EL (cell line): ENCODE measurements at places on chromosomes 2 and 18.

GRCh38 chr2:88564402-88564801 lies 62.9 kb downstream of the EIF2AK3 start:
- DNase-seq, result no peak

DNA sequence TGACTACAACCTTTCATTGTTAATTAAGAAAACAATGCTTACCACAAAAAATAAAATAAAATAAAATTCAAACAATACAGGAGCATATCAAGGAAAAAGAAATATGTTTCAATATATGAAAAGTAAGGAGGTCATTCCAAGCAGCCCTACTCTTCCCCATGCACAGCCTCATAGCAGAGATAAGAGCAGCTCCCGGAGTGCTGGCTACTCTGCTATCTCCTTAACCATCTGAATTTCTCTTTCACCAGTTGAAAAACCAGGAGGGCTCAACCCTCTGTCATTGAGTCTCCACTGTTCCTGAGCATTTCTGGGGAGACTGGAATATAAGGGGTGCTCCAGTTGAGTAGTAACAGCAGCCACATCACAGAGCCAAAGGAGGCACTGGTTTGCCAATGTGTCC lies 201.4 kb downstream of the TCF4 start:
- DNase-seq, result no peak

DNA sequence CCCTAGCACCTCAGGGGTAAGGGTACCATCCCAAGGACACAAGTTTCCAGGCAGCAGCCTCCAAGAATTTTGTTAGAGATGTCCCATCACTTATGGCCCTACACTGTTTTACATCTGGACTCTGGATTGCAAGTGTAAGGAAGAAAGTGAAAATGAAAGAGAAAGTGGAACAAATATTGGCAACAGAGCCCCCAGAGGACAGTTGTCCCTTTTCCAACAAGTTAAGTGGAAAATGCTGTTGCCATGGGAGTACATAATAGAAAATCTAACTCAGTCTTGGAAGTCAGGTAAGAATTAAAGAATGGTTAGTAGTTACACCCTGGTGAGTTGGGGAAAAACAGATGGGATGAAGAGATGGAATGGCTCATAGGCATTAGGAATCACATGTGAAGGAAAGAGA lies 50.6 kb downstream of the TTC21B start:
- DNase-seq, result peak; percentile 40

DNA sequence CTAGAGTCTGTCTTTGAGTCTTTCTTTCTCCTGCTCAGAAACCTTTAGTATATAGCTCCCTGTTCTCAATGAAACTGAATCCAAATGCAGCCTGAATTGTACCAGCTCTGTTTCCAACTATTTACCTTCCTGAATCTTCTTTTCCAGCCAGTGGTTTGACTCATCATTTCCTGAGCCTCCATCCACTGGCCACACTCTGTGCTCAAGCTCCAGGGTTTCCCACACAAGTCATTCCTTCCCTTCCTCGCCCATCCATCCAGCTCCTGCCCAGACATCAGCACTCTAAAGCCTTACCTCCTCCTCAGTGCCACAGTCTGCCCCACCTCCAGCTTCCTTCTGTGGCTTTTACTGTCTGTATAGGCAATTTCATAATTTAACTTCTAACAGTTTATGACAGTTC lies 233.6 kb upstream of the RASGRP3 start:
- peak; percentile 62 for DNase-seq

GRCh38 chr2:109348671-109349502 lies 219.9 kb downstream of the SH3RF3 start:
- no peak for DNase-seq

DNA sequence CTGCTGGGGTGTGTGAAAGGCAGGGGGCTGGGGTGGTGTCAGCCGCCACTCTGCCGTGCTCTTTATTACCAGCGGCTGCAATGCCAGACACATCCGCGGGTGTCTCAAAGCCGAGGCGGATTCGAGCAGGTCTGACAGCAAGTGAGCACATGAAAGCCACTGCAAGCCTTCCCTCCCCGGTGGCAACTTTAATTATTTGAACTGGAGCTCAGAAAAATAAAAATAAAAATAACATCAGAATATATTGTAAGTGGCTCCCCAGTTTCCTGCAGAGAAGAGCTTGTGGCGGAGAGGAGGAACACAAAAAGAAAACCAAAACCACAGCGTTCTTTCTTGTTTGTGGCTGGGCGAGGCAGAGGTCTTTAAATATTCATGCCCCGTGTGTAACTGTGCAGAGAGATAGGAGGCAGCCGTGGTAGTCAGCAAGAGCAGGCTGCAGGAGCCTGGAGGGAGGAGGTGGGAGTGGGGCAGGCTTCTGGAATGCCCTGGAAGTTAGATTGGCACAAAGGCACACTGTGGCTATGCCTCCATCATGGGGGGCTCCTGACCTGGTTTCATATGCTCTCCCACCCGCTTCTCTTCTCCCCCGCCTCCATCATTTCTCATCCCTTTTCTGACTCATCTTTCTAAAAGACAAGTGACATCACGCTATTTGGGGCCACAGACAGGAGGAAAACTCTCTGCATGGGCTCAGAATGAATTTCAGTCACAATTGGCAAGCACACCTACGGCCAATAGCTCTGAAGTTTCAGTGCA lies 199.8 kb downstream of the CLIP4 start:
- DNase-seq, result no peak

DNA sequence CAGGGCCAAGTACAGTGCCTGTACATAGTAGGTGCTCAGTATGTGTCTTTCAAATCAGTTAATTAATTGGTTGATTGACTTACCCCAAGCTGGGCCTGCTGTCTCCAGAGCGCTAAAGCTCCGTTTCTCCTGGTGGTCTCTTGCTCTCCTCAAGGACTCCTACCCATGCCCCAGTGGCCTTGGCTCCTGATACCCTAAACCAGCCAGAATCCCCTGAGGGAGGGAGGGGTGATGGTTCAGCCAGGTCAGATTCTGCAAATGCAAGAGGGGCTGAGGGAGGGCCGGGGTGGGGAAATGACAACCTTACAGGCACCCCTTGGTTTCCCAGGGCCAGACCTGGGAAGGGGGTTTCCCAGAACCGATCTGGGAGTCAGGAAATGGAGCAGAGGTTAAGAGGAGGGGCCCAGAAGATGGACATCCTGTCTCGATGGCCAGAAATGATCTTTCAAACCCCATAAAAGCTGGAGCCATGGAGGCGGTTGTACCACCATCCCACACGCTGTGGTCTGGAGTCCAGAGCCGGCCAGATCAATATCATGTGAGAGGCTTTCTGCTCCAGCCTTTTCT lies 209.1 kb downstream of the TNS1 start:
- DNase-seq, result no peak

- DNase-seq, result peak; percentile 81
Measured at GRCh38 chr2:179837408-179837807, 24.0 kb downstream of the ZNF385B start.

DNA sequence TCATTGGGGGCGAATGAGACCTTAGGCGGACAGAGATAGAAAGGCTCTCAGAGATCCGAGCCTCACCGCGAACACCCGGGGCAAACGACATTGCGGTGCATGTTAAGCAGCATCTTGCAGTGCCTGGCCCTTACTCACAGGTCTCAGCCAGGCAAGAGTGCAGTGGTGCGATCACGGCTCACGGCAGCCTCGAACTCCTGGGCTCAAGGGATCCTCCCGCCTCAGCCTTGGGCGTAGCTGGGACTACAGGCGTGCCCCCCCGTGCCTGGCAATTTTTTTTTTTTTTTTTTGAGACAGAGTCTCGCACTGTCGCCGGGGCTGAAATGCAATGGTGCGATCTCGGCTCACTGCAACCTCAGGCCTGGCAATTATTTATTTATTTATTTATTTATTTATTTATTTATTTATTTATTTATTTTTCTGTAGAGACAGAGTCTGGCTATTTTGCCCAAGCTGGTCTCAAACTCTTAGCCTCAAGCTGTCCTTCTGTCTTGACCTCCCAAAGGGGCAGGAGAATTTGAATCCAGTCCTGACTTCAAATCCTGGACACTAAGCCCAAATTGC lies 1.3 kb downstream of the LAMA3 start:
- DNase-seq, result peak; percentile 11

- peak; percentile 84 for DNase-seq
Measured at GRCh38 chr2:37020212-37020886, 54.0 kb upstream of the STRN start.

GRCh38 chr18:79662034-79662433 lies 17.6 kb upstream of the CTDP1 start:
- DNase-seq, result no peak

GRCh38 chr18:6396276-6396675 lies 18.4 kb downstream of the L3MBTL4 start:
- DNase-seq, result no peak

GRCh38 chr2:144512891-144513351 lies 7.0 kb downstream of the ZEB2 start:
- peak; percentile 52 for DNase-seq

DNA sequence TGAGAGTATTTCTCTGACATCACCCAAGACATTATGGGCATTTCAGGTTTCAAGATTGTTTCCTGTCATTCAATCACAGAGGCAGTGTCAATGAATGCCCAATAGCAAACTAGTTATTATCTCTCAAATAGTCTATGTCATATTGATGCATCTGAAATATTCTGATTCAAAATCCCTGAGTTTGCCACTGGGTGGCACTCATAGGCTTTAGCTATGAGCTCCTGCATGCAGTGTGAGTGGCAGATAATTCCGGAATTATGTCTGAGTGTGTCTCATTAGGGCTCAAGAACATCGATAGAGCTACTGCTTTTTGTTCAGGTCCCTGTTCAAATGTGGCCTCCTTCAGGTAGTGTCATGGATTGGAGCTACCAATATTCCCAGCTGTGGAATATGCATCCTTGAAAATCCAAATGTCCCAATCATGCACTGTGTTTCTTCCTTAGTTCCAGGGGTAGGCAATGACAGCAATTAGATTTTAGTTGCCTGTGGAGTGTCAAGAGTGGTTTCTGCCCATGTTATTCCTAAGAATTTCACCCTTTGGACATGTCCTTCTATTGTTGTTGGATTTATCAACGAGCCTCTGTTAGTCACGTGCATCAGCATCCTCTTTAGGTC lies 7.8 kb upstream of the OR6B3 start:
- DNase-seq, result peak; percentile 46

DNA sequence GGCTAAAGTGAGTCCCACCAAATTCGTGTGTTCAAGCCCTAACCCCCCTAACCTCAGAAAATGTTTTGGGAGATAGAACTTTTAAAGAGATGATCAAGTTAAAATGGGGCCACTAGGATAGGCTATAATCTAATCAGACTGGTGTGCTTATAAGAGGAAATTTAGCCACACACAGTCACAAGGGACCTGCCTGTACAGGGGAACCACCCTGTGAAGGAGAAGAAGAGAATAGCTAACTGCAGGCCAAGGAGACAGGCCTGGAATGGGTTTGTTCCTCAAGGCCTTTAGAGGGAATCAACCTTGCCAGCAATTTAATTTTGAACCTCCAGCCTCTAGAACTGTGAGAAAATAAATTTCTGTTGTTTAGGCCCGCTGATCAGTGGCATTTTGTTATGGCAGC lies 36.0 kb upstream of the TANK start:
- DNase-seq, result no peak

DNA sequence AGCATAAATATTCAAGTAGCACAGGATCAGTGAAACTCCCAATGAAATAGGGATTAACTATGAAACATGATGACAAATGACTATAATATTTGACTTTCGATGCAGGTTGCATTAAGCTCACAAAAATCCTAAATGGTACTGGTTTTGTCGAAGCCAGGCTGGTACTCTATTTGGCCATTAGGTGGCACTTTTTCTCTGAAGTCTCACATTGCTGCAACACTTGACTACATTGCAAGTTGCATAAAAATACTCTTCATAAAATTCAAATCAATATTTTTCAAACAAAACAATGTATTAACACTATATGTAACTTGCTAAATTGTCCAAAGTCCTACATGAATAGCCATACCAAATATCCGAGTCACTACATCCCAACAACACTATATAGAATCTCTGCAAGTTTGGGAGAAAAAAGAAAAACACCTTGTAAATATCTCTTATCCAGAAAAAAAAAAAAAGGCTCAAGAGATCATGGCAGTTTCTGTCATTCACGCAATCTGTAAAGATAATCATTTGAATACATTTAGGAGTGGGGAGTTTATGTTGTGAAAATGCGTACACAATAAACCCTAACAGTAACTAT lies 9.5 kb downstream of the RTTN start:
- DNase-seq, result peak; percentile 51

DNA sequence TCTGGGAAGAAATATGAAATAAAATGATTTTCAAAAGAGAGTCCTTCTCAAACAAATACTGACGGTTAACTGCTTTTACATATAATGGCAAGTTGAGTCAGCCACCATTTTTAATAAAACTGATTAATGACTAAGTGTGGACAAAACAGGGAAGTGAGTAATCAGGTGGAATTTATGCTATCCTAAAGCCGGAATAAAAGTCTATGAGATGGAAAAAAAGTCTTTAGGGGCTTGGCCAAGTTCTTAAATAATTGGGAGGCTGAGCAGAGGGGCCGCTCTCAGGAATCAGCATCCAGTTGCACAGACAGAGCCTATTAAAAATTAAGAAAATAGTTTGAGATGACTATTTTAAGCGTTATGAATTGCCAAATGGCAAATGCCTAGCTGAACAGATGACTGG lies 58.6 kb upstream of the AFF3 start:
- DNase-seq, result peak; percentile 56

- no peak for DNase-seq
Measured at GRCh38 chr2:223545830-223546229, 56.3 kb downstream of the SCG2 start.

DNA sequence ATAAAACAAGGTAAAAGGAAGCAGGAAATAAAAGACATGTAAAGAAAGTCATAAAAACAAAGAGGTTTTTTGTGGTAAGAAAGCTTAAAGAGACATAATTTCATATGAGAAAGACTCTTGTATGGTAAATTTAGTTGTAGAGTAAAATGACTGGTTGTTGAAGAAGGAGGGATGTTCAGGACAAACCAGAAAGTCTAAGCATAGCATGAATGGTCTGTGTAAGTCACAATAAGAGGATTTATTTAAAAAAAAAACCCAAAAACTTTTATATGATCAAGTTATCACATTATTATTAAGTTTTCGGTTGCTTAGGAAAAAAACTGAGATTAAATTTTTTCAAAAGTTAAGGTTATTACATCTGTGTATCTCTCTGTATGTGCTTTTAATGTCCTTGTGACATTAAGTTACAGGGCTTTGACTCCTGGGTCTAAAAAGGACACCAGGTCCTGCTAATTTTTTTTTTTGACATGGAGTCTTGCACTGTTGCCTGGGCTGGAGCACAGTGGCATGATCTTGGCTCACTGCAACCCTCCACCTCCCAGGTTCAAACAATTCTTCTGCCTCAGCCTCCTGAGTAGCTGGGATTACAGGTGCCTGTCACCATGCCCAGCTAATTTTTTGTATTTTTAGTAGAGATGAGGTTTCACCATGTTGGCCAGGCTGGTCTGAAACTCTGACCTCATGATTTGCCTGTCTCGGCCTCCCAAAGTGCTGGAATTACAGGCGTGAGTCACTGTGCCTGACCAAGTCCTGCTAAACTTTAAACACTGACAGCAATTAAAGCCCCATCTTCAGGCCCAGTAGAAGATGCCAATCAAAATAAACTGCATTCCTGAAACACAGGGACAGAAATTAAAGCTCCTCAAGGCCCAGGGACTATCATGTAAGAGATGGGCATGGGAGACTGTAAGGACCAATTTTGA lies 14.2 kb upstream of the OXER1 start:
- DNase-seq, result peak; percentile 31

GRCh38 chr18:5073026-5073944 lies 123.8 kb downstream of the AKAIN1 start:
- peak; percentile 1 for DNase-seq

GRCh38 chr18:45066210-45066609 lies 385.5 kb downstream of the SETBP1 start:
- DNase-seq, result no peak
